Inflammatory macrophage (primary cell): ENCODE measurements at places on chromosomes 2 and 18.

GRCh38 chr2:239756790-239757760 lies 268.1 kb downstream of the NDUFA10 start:
- DNase-seq = peak; percentile 73

GRCh38 chr18:8845506-8845905 lies 140.2 kb downstream of the MTCL1 start:
- no peak for DNase-seq

DNA sequence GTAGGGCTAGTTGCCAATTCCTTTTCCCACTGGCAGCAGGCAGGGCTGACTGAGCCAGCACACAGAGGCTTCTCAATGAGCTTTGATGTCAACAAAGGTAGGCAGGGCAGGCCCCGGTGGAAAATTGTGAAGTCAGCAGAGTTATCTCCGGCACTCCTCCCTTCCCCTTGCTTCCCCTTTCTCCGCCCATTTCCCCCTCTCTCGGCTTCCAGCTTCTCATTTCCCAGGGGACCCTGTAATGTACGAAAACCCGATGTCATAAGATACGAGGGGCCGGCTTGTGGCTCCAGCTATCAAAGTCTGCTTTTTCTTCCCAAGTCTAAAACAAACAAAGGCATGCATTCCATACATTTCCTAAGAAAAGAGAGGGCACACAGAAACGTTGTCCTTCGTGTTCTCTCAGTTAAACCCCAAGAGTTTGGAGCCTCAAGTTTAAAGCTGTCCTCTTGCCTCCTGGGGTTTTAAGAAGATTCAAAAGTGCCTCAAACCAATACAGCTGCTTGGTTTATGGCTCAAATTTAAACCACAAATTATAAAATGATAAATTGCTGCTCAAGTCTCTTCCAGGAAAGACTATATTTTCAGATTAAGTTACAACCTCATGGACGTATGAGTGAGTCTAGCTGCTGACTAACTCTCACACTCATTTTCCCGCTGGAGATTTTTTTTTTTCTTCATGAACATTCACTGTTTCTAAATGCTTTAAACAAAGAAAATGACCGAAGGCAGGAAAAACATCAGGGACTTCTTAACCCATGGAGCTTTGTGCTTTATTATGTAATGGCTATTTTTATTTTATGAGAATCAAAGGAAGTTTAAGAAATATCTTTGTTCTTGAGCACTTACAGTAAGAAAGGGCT lies 27.2 kb upstream of the EML4 start:
- DNase-seq = peak; percentile 57

DNA sequence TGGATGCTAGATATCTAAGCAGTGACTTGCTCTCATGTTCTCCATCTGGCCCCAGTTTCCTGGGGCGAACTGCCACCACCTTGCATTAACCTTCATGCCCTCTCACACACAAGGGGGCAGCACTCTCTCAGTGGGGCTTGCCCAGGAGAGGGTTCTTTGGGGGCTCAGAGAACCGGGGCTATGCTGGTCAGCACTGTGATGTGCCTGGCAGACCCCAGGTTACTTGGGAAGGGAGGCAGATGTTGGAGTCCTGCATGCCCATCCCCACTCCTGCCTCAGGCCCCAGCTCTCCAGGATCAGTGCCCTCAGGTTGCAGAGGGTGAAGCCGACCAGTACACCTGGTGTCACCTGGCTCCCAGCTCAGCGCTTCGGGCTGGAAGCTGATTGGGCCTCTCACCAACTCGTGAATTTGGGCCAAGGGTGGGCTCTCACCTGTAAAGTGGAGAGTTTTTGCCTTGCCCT lies 396.2 kb upstream of the HS6ST1 start:
- no peak for DNase-seq

DNA sequence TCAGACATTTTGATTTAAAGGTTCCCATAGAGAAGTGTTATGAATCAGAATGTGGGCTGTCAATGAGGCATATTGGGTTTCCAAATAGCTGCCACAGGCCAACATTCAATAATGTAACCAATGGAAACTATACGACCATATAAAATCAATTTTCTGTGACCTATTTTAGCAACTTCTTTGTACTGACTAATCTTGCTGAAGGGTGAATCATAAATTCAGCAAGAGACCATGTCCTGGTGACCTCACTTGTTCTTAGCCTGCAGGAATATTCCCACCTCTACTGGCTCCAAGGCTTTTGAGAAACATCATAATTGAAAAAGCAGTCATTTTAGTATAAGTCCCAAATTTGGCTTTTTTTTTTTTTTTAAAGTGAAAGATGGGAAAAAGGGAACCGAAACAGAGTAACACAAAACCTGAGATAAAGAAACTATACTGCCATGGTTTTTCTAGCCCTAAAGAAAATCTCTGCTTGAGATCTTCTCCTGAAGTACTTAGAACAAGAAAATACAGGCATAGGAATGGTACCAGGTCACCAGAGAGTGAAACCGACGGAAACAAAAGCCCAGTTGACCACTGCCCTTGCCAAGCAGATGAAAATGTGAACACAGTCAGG lies 32.1 kb downstream of the PLEKHM3 start:
- no peak for DNase-seq
